Activated naive CD4-positive, alpha-beta T cell treated with anti-CD3 and anti-CD28 coated beads for 36 hours (primary cell): ENCODE measurements at places on chromosomes 6 and 20. TPM values are rescaled to one million over a fixed set of nuclear protein-coding genes. Genes with fewer than 3 reads are reported as not detected.

Gene TREML2
- total RNA-seq: 12.1 TPM

Gene STMND1
- not detected for total RNA-seq

Gene TRIM10
- 0.25 TPM for total RNA-seq

Gene PM20D2
- 12.7 TPM for total RNA-seq

Gene KCNB1
- total RNA-seq: not detected

Gene OR2B6
- total RNA-seq: not detected

Gene ZSCAN16
- 2.3 TPM for total RNA-seq

Gene SLPI
- total RNA-seq: not detected

Gene DUSP22
- total RNA-seq: 46.9 TPM

Gene PTCRA
- total RNA-seq: not detected

Gene CCM2L
- total RNA-seq: not detected

Gene DCDC2
- not detected for total RNA-seq

Gene KPNA5
- 8.9 TPM for total RNA-seq

Gene TBXT
- not detected for total RNA-seq

Gene ARMH2
- total RNA-seq: not detected
